ENCODE measurements at places on chromosomes 1 and 21.
A peak's percentile ranks its signal among the peaks of the same experiment; 100 is the strongest.

DNA sequence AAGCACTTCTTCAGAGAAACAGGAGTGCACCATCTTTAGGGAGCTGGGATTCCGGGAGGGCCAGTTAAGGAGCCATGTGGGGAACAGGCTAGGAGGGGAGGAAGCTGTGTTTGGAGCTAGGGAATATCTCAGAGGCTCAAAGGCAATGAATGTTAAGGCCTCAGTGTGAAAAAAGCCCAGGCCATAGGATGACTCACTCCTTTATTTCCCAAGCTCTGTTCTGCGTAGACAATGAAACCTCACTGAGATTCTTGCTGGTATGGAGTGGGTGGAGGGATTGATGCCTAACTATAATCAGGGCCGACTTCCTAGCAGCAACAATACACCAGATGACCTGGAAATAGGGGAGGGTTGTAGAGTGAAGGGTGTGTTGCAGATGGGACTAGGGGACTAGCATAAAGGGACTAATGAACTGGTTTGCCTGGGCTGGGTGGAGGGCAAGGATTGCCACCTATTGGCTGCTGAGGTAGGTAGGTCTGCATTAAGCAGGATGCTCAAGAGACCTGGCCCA is 2.1 kb downstream of the GNAT2 start:
- no peak for DNase-seq

GRCh38 chr21:34054259-34054658 is 19.1 kb upstream of the MRPS6 start:
- no peak for DNase-seq

DNA sequence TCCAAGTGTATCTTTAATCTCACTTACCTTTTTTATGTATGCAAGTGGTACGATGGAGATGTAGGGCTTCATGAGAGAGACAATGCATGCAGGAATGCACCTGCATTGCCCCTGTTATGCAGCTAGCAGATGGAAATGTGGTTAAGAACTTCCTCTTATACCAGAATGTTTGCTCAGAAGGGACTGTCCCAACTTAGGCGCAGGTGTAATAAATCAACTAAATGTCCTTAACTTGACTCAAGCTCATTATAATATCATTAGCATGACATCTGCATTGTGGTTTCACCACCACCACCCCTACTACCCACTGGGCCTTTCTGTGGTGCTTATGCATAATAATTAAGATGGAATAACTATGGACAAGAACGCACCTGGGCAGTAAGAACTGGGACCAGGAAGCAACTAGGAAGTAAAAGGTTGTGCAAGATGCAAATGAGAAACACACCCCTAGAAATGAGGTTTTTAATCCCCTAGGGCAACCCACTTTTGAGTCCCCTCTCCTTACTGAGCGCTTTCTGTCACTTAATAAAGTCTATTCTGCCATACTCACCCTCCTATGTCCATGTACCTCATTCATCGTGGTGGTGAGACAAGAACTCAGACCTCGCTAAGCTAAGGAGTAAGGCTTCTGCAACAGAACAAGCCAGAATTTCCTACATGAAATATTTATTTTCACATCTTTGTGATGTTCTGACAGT is 1103.3 kb upstream of the B3GALT2 start:
- peak; percentile 6 for DNase-seq

DNA sequence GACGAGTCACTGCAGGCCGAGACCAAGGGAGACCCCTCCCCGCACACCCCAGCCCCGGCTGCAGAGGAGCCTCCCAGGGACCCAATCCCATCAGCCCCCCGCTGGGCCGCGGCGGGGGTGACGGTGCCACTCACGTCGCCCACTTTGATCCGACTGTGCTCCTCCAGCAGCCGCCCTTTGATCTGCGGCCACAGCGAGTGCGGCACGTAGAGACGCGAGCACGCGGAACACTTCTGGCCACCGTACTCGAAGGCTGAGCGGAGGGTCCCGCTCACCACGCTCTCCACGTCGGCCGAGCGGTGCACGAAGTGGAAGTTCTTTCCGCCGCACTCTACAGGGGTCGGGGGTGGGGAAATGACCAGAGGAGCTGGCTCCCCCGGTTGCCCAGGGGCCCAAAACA is 17.8 kb upstream of the TAS1R2 start:
- DNase-seq, result no peak

- DNase-seq, result no peak
These were observed 85.6 kb downstream of the VAV3 start for GRCh38 chr1:107879346-107879745.

- no peak for DNase-seq
These were observed 19.6 kb upstream of the DMRTB1 start for GRCh38 chr1:53439337-53440207.

DNA sequence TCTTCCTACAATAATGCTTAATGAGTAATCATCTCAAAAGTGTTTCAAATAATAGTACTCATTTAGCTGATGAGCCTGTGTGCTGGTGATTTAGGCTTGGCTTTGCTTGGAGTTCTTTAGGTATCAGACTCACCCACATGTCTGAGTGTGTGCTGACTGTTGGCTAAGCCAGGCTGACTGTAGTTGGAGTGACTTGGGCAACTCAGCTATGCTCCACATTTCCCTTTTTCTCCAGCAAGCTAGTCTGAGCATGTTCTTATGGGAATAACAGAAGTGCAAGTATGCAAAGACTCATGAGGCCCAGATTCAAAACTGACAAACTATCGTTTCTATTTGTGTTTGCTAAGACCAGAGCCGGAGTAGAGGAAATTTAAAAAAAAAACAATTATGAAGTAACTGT is 99.0 kb upstream of the ADGRL4 start:
- no peak for DNase-seq

DNA sequence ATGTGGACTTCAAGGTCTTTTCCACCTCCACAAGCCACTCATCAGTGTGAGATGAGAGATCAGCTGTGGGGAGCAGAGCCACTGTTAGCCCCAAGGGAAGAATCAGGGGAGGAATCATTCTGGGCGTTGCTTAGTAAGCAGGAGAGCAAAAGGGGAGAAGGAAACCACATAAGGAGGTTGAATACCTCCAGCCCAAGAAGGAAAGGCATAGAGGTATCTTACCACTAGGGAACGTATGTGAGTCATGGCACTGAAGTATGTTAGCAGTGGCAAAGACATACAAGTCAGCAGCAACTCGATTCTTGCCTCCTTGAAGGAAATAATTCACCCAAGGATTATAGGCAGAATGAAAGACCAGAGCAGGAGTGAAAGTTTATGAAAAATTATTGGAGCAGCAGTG is 31.6 kb upstream of the SLC5A9 start:
- DNase-seq, result no peak

DNA sequence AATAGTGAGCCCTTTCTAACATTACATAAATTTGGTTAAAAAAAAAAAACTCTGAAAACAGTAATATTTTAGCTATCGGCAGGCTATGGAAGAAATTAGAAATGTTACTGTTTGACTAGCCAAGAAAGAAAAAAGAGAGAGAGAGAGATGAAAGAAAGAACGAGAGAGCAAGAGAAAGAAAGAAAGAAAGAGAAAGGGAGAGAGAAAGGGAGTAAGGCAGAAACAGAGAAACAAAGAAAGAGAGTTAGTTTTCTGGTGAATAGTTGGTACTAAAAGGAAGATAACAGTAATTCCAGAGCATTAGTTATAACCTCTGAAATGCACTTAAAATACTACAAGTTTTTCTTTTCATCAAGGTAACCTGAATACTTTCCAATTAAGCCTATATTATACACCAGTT is 160.3 kb upstream of the HP1BP3 start:
- no peak for DNase-seq

DNA sequence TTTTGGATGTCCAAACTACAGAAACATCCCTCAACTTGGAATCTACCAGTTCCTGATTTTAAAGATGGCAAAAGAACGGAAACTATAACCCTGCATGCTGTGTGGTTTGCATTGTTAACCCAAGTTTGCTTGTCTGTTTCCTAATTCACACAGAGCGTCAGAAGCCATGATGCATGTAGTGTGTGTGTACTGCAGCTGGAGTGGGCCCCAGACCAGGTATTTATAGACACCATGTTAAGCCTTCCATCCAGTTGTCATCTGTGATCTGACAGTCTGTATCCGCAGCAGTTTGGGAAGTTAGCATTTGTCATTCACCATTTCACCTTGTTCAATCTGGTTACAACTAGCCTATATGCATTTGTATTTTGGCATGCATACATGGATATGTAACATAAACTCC is 27.7 kb upstream of the PLEKHM2 start:
- DNase-seq, result no peak

- no peak for DNase-seq
These were observed 55.5 kb downstream of the ZSCAN20 start for GRCh38 chr1:33527934-33528333.

DNA sequence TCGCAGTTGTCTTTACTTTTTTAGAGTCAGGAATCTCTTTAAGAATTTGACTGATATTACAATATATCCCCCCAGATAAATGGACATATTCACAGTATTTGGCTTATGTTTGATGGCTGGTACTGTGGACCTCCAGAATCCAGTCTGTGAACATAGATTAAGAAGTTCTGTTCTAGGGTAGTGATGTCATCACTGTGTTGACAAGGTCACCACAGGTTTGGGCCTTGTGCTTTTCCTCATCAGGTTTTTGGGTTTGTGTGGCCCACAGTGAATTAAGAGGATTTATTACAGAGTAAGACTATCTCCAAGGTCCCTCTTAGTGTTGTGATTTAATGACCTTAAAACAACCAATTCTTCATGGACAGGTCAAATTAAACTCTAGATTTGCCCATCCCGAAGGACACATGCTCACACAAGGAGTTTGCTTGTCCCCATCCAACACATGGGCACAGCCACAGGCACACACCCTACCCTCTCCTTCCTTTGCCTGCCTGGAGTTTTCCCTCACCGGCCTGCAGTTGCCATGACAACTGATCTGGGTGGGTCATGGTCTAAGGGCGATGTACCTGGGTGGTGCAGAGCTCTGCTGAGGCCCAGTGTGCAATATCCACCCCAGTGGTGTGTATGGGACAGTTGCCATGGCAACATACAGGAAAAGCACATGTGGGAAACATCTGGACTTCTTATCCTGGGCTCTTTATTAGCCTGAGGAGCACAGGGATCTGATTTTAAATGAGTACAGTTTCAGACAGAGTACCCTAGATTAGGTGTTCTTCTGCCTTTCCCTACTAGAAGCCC is 98.6 kb downstream of the NAV1 start:
- no peak for DNase-seq

DNA sequence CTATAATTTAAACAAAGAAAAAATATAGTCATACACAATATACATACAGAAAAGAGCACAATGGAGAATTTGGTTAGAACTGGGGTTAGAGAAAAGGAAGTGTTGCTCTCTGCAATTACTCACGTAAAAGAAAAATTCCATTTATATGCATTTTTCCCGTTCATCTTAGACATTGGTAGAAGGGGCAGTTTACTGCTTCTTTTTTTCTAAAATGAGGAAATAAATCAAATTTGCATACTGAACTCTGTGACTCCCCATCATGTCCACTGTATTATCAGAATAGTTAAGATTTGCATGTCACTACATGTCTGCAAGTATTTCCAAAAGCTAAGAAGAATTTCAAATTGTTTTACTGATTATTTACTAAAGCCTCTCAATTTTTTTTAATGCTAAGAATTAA is 44.1 kb upstream of the C1orf105 start:
- no peak for DNase-seq
